ENCODE measurements at places on chromosomes 7 and 10. TPM values are rescaled to one million over a fixed set of nuclear protein-coding genes. Genes with fewer than 3 reads are reported as not detected.

The PRR15 gene
- polyA plus RNA-seq, result 4.3 TPM

- H3K27me3 ChIP-seq, result no peaks in the 10 kb centered on the region
- H3K4me3 ChIP-seq, result no peak overlapping the region
- H3K36me3 ChIP-seq, result no peaks in the 10 kb centered on the region
- DNase-seq, result no peak
- H3K27ac ChIP-seq, result no peak overlapping the region
- no peaks in the 10 kb centered on the region for H3K4me1 ChIP-seq
Measured at GRCh38 chr10:116712519-116712918, 29.8 kb downstream of the HSPA12A start.

DNA sequence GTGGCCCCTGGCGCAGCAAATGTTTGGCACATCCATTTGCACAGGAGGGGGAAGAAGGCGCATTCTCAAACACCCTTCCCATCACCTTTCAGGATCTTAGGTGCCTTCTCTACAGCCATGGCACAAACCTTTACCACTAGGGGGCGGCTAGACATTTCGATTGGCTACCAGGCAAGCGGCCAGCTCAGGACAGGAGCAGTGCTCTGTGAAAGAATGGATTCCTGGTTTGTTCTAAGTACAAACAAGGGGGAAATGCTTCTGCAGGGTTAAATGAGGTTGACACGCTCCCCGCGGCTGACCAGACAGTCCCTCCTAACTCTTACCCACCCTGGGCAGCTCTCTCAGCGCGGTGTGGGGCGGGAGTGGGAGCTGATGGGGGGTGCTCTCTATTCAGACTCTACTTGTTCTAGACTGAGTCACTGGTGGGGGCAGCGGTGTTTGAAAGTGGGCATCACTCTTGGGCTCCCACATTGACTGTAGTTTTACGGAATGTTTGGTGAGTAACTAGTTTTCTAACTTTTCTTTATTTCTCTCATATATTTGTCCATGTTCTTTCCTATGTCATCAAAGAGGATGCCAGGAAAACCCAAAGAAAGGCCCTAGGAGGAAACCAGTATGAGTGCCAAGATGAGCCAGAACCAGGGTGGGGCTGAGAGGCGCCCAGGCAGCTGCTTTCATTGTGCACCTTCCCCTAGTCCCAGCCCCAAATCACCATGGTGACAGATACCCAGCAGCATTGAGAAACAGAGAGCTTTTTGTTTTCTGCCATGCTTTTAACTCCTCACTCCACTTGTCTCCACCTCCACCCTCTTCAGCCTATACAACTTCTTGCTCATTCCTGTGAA is 61.4 kb upstream of the GPR158 start:
- H3K4me1 ChIP-seq, result no peaks in the 10 kb centered on the region
- peak; percentile 95 for DNase-seq
- no peaks in the 10 kb centered on the region for H3K27me3 ChIP-seq
- no peaks in the 10 kb centered on the region for H3K36me3 ChIP-seq

DNA sequence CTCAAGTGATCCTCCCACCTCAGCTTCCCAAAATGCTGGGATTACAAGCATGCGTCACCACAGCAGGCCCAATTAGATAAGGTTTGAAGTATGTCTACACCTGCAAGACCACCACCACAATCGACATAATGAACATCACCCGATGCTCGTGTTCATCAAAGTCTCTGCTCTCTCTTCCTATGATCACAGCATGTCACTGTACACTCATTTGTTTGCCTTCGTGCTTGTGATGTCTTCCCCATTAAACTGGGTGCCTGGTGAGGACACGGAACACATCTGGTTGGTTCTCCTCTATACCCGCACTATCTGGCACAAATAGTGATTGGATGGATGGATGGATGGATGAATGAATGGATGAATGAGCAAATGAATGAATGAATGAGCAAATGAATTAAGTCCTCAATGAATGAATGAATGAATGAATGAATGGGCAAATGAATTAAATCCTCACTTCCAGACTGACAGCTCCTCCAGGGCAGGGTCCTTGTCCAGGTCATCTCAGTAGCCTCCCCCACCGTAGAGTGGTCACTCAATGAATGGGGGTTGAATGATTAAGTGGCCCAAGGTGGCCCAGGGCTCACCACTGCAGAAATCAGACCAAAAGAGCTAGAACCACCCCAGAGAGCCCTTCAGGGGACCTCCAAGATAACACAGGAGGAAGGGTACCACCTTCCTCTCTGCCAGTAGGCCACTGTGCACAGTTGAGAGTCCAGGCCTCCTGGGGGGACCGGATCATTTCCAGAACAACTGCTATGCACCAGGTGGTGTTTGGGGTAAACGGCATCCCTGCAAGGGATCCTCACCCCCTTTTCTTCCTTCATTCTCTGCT is 101.9 kb upstream of the TNRC18 start:
- peaks cover 11% of the 10 kb centered on the region for H3K4me1 ChIP-seq
- DNase-seq, result peak; percentile 62
- H3K36me3 ChIP-seq, result peaks cover 44% of the 10 kb centered on the region

DNA sequence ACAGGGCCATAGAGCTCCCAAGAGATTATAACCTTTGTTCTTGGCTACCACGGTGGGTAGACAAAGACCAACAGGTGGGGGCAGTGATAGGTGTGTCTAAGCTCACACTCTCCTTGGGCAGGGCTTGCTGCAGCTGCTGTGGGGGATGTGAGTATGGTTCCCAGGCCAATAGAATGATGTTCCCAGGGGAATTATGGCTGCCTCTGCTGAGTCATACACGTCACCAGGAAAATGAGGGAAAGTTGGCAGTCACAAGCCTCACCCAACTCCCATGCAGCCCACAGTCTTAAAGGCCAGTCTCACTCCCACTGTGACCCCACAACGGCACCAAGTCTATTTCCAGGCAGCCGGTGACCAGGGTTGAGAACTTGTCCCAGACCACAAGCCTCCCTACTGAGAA is 453.4 kb upstream of the PODXL start:
- no peaks in the 10 kb centered on the region for H3K4me1 ChIP-seq
- peak; percentile 21 for DNase-seq
- no peak overlapping the region for H3K27ac ChIP-seq
- H3K27me3 ChIP-seq, result no peaks in the 10 kb centered on the region
- no peak overlapping the region for H3K4me3 ChIP-seq

- H3K36me3 ChIP-seq, result no peaks in the 10 kb centered on the region
- H3K27ac ChIP-seq, result no peak overlapping the region
- H3K4me3 ChIP-seq, result no peak overlapping the region
- peak; percentile 29 for DNase-seq
Measured at GRCh38 chr7:7653593-7654187, 13.1 kb downstream of the UMAD1 start.
